ENCODE measurements at places on chromosomes 5 and 9.
A peak's percentile ranks its signal among the peaks of the same experiment; 100 is the strongest.

GRCh38 chr9:98639133-98639532 lies 69.6 kb downstream of the GABBR2 start:
- DNase-seq: no peak

- peak; percentile 51 for DNase-seq
These were observed 127.6 kb downstream of the RFX3 start for GRCh38 chr9:3398232-3398648.

DNA sequence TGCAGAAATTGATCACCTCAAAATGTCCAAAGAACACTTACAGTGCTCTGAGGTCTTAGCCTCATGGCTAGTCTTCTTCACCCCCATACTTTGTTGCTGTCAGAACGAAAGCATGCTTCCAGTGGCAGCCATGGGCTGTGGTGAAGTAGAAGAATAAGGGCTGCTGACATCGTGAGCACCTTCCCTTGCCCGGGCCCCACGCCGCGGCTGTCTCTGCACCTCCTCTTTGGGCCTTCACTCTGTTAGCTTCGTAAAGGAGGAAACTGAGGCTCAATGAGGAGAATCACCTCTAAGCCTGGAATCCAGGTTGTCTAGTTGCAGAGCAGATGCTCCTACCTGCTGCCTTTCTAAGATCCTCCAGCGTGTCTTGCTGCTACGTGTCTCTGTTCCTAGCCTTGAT lies 139.5 kb upstream of the SLC28A3 start:
- DNase-seq: no peak

DNA sequence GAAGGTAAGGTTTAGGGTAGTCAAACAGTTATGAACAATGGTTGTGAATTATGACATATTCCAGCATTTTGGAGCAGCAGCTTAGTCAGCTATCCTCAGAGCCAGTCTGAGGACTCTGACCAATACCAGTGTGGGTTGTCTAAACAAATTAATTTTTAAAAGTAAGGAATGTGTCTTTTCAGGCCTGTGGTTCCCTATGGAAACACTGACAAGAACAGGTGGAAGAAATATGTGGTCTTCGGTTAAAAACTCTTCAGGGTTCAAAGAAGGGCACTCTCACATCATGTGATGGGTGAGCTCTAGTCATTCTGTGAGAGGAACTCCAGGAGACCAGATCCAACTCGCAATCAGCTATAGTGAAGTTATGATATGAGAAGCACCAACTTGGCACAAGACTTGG lies 33.5 kb upstream of the ALDOB start:
- no peak for DNase-seq

DNA sequence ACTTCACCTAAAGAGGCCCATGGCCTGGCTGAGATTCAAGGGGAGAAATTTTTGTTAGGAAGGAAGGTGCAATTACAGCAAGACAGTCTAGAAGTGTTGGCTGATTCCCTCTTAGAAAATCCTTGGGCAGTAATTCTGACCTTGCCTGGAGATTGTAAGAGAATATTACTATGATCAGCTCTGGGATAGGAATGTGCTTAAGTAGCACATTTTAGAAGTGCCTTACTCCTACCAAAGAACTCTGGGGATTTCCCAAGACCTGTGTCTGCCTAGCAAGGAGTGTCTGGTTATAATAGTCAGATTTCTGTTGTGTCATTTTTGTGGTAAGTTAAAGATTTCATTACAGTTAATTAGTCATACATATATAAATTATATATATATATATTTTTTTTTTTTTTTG lies 52.3 kb downstream of the NLN start:
- DNase-seq: no peak

GRCh38 chr9:92035146-92035545 lies 80.1 kb downstream of the SPTLC1 start:
- no peak for DNase-seq

DNA sequence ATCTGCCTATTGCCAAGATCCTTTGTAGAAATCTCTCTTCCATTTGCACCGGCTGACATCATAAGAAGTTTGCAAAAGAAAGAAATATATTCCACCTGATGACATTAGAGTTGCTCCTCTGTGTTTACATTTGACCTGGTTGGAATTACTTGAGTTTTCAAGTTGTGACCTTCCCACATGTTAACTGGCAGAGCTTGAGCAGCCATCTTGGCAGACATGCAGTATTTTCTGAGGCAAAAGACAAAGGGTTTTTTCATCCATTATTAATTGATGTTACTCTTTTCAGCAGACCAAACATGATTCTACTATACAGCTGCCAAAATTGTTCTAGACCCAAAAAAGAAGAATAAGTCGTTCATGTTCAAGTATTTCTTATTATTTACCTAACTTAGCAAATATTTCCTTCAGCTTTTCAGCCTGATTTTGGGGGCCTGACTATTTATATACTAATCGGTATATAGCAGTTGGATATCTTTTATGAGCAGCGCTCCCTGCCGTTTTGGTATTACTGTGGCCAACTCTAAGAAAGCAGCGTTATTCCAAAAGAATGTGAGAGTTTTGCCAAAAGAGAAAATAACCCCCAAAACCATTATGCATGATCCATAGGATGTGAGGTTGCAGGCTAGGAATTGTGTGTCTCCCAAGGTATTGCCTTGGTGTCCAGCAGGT lies 212.9 kb downstream of the PBX3 start:
- DNase-seq: no peak

DNA sequence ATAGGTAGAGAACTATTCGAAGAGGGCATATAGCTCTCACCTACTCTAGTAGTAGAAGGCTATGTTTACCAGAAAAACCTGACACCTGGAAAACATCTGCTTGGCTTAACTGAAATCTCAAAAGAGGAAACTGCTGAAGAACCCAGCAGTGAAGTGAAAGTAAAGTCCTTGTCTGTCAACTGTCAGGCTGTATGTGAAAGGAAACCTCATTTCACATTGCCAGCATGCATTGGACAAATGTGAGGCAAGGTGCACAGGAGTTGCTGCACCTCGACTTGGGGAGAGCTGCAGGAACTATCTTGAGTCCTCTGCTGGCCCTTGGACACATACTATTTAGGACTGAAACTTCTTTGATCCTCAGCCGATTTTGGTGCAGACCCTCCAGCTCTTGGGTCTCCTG lies 53.3 kb downstream of the NREP start:
- peak; percentile 49 for DNase-seq

DNA sequence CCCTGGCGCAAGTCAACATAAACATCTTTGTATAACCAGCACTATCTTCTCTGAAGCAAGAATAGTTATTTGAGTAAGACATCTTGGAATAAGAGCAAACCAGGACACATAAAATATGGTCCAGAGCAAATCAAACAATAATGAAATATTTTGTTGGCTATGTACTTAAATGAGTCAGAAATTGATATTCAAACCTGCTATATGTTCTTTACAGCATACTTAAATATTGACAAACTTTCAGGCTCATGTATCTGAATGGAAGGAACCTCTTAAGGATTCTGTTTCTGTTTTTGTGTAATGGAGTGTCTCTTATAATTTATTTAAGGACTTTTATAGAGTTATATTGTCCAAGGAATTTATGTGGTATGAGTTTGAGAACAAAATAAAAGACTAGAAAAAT lies 747.3 kb downstream of the EFNA5 start:
- DNase-seq: no peak

DNA sequence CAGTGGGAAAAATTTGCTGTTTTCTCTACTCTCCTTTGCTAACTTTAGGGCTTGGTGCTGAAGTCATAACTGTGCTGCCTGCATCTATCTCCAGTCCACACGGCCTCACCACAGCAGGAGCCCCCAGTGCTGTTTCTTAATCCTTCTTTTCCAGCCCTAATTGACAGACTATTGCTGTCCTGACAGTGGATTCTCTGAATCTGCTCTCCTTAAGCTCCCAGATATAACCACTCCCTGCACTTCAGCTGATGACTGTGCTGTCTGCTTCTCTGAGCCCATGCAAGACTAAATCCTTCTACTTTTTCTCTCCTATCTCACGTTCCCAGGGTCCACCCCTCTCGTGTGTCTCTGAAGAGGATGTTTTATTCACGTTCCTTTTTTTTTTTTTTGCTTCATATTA lies 19.7 kb upstream of the GRIA1 start:
- DNase-seq: no peak

DNA sequence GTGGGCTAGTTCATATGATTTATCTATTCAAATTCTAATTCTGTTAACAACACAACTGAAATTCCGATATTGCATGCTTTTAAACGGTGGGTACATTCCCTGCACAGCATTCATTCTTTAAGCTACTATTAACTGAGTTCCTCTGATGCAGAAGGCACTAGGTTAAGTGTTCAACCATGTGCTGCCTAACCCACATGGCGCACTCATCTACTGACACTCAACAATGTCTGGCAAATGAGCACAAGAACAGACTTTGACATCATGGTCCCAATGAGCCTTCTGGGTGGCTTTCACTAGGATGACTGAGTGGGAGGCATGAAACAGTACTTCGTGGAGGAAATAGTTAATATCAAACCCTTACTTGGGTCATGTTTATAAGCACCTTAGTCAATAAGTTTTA lies 10.2 kb downstream of the NREP start:
- DNase-seq: no peak

GRCh38 chr9:2992427-2992826 lies 148.5 kb upstream of the PUM3 start:
- DNase-seq: no peak

DNA sequence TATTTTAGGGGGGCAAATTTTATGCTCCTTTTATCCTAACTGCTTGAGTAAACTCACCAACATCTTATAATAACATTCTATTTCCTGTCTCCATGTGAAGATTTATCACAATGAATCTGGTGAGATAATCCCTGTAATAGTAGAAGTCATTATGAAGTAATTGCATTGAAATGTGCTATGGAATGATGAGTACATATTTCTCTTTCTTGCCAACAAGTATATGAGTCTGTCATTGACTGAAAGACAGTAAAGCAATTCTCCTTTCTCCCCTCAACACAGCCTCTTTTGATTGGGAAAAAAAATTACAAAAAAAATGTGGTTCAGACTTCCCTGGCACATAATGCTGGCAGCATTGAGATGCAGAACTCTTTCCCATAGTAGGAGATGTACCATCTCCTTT lies 459.2 kb upstream of the RGMB start:
- DNase-seq: no peak

- DNase-seq: no peak
These were observed 5.3 kb upstream of the SHOC1 start for GRCh38 chr9:111799915-111800526.

DNA sequence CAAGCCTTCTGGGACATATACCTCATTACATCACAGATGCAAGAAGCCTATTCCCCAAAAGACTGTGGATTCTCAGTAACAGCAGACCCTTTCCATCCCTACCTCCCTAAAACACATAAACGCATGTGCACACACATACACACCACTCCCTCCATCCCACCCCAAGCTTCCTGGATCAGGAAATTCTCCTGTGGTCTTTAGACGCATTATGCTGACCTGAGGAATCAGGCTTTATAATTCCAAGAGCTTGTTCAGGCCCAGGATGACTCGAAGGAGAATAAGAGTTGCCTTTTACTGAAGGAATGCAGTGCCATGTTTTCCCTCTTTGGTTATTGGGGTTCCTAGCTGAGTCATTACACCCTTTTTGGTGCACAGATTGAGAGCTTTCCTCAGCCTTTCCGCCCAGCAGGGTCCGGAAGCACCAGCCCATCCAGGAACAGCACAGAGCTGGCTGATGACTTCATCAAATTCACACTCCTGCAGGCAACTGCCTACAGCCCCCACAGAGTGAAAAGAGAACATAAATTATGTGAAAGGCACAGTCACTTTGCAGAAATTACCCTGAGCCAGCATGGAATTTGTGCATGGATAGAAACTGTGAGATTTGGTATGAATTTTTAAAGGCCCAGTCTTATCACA lies 385.0 kb upstream of the TRPC7 start:
- DNase-seq: no peak

DNA sequence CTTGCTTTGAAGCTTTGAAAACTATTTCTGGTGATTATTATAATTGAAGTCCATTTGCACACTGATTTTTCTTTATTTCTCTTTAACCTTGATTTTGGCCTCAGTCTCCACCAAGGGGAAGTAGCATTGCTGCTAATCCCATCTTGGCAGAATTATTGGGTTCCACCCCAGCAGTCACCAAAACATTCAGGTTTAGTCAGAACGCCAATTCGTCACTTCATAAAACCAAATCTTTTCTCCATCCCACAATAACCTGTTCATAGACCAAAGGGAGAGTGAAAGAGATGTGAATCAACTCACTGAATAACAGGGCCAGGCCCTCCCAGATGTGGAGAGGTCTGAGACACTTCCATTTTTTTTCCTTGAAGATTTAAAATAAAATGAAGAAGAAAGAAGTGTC lies 95.1 kb upstream of the VCAN start:
- no peak for DNase-seq

DNA sequence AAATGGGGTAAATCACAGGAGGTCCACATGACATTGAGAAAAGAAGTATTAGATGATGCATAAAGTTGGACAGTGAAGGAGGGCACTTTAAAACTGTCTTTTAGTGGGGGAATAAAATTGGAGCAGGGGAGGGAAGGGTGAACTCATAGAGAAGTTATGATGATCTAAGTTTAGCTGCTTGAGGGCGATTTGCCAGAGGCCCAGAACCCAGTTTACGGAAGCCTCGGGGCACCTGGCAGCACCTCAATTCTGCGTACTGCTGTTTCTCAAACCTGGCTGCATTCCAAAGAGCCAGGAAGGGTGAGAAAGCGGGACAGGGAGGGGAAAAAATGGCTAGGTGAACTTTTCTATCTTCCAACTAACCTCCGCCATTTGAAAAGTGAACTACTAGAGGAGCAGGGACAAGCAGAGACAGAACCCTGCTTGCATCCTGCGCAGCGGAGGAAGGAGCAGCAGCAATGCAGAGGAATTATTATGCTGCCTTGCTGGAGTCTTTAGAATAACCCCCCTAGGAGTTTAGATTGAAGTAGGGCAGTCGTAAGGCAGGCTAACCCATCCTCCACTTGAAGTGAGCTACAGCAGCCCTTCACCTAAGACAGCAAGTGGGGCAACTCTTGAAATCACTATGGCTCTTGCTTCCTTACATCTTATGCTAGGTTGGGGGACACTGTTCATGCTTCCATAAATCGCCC lies 316.8 kb downstream of the BRINP1 start:
- no peak for DNase-seq

DNA sequence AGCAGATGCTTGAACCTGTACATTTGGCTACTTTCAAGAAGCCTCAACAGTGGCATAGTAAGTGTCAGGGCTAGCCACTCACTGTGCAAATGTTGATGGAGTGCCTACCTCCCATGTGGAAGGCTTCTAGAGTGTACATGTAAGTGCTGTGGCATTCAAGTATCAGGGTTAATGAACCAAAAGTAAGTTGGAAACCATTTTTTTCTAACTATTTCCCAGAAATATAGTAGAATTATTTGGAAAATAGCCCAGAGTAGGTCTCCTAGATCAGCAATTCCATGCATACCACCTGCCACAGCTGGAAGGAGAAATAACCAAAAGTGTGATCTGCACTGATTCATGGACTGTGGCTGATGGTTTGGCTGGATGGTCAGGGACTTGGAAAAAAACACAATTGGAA lies 53.3 kb downstream of the FOXD1 start:
- no peak for DNase-seq

GRCh38 chr5:139648205-139649081 lies at the start of gene CXXC5:
CXXC5 (plus strand) TSS chr5:139648349; CDS start chr5:139680524, 32,175 bp downstream.
- DNase-seq: peak; percentile 91

DNA sequence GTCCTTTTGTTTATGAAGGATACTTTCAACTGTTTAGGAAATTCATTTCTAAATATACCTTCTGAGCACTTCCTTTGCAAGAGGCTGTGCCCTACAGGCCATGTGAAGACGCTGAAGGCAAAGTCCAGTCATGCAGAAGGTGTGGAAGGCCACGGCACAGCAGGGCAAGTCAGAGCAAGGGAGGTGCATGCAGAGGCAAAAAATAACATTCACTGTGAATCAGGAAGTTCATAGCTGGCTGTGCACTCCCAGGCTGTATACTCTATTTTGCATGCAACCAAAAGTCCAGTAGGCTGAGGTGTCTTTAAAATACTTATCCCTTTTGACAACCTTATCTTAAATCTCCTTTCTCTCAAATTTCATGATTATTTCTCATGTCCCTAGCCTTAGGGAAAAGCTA lies 50.3 kb downstream of the GNAQ start:
- DNase-seq: peak; percentile 64
